ENCODE measurements at places on chromosomes 2 and 18. TPM values are rescaled to one million over a fixed set of nuclear protein-coding genes. Genes with fewer than 3 reads are reported as not detected.

DNA sequence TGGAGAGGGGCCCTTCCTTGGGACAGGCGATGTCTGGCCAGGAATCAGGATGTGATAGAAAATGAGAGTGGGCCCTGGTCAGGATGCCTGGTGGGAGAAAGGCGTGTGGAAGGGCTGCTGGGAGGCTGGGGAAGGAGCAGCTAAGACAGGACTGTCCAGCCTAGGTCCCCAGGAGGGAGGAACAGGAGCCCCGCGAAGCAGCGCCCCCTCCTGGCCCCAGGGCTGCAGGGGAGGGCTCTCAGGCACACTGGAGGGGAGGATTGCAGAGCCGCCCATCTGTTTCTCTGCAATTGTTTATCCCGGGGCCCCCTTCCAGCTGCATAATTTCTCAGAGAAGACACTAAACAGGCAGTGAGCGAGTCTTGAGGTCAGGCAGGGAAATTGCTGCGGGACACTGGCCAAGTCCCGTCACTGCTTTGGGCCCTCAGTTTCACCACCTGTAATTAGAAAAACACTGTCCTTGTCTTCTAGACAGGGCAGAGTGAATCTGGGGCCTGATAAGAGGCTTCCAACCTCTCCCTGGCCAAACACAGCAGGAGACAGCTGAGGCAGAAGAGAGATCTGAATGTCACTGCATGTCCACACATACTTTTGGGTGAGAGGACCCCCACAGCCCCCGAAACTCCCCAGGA, 3.9 kb upstream of the NPPC start:
- no peak for DNase-seq
- no peaks in the 10 kb centered on the region for H3K36me3 ChIP-seq
- H3K27ac ChIP-seq = no peak overlapping the region
- H3K4me3 ChIP-seq = no peak overlapping the region
- peaks cover 12% of the 10 kb centered on the region for H3K4me1 ChIP-seq

DNA sequence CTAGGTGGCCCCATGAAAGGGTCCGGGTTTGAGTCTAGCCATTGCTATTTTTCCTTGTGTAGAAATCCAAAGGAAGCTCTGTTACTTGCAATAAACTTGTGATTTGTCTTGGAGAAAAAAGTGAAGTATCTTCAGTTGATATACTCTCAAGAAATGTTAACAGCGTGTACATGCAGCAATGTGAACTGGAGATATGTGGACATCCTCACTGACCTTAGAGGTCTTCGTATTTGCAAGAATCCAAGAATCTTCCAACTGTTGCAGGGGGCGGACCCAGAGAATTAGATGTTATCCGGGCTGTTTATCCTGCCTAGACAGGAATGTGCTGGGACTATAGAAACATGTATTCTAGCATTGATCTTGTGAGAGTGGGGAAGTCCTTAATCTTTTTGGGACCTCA, 187.6 kb downstream of the KCNS3 start:
- H3K27me3 ChIP-seq = no peaks in the 10 kb centered on the region
- H3K4me3 ChIP-seq = no peak overlapping the region
- no peak for DNase-seq
- no peak overlapping the region for H3K27ac ChIP-seq

- peaks cover 10% of the 10 kb centered on the region for H3K4me1 ChIP-seq
- H3K4me3 ChIP-seq = no peak overlapping the region
Measured at GRCh38 chr2:38164881-38165280, 88.9 kb upstream of the CYP1B1 start.

GRCh38 chr2:130976591-130977237, 116.5 kb downstream of the FAM168B start:
- no peaks in the 10 kb centered on the region for H3K36me3 ChIP-seq
- no peaks in the 10 kb centered on the region for H3K4me1 ChIP-seq
- H3K27ac ChIP-seq = no peak overlapping the region

DNA sequence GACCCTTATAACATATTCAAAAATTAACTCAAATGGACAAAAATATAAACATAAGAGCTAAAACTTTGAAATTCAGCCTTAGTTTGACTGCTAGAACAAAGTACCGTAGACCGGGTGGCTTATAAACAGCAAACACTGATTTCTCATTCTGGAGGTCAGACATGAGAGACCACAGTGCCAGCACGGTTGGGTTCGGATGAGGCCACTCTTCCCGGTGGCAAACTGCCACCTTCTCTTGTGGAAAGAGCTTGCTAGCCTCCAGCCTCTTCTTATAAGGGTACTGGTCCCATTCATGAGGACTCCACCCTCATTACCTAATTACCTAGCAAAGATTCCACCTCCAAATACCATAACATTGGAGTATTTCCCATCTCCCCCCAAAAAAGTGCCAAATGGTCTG, 91.3 kb downstream of the FAM210A start:
- no peak for DNase-seq
- no peak overlapping the region for H3K27ac ChIP-seq
- H3K4me3 ChIP-seq = no peak overlapping the region
- H3K27me3 ChIP-seq = peaks cover 5% of the 10 kb centered on the region
- no peaks in the 10 kb centered on the region for H3K36me3 ChIP-seq
- H3K4me1 ChIP-seq = no peaks in the 10 kb centered on the region

GRCh38 chr2:128317181-128317898, 1.3 kb downstream of the HS6ST1 start:
- DNase-seq = no peak
- no peaks in the 10 kb centered on the region for H3K27me3 ChIP-seq
- no peak overlapping the region for H3K27ac ChIP-seq
- peaks cover 24% of the 10 kb centered on the region for H3K4me1 ChIP-seq

DNA sequence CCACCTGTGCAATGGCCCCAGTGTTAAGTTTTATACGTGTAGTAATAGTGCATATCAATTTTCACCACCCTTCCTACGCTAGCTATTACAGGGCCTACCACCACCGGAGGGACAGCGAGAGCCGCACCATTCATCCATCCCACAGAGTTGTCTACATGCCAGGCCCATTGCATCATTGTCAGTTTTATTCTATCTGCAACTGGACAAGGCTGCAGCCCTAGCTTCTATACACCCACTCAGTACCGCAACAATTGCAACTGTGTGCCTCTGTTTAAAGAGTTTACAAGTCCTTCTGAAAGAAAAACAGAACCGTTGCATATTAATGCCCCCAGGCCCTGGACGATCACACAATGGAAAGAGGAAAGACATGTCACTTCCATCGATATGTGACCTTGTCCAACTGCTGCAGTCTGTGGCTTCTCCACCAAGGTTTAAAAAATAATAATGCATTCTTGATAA, 58.6 kb downstream of the ZEB2 start:
- peaks cover 14% of the 10 kb centered on the region for H3K4me1 ChIP-seq
- no peaks in the 10 kb centered on the region for H3K27me3 ChIP-seq
- no peak overlapping the region for H3K4me3 ChIP-seq
- H3K36me3 ChIP-seq = no peaks in the 10 kb centered on the region
- peak; percentile 93 for DNase-seq

- no peaks in the 10 kb centered on the region for H3K36me3 ChIP-seq
- no peak overlapping the region for H3K27ac ChIP-seq
- DNase-seq = no peak
- no peak overlapping the region for H3K4me3 ChIP-seq
- no peaks in the 10 kb centered on the region for H3K27me3 ChIP-seq
Measured at GRCh38 chr2:82998781-82999180, 1460.3 kb downstream of the SUCLG1 start.

DNA sequence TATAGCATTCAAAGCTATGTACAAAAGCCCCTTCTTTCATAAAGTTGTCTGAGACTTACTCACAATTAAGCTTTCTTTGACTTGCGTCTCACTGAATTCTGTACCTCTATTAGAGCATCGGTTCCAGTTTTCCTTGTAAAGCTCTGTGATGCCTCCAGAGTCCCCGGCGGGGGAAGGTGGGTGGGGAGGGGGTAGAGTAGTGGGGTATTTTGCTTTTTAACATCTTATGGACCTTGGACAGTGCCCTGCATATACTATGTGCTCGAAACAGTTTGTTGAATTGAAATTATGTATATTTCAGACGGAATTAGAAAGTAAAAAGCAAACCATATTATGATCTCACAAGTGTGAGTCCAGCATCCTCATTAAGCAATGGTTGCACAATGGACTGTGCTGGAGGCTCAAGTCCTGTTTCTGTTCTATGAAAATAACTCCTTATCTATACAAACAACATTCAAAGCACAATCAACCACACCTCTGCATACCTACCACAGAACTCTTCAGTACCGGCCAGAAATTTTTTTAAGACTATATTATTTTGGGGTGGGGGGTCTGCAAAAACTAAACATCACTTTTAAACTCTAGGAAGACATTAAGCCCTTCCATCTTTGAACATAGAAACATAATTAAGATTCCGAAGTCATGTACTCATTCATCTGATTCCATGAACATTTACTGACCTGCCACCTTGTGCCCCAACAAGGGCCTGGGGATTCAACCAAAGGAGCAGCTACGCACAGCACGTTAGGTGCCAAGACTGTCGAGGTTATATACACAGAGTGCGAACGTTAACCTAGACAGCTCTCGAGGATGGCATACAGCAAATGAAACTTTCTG, 908 bp downstream of the STAT1 start:
- H3K27me3 ChIP-seq = no peaks in the 10 kb centered on the region
- peaks cover 14% of the 10 kb centered on the region for H3K4me1 ChIP-seq
- peaks cover 3% of the 10 kb centered on the region for H3K36me3 ChIP-seq
- peak; percentile 20 for DNase-seq
- peak overlapping the region; percentile 68 for H3K27ac ChIP-seq
- peak overlapping the region; percentile 100 for H3K4me3 ChIP-seq

DNA sequence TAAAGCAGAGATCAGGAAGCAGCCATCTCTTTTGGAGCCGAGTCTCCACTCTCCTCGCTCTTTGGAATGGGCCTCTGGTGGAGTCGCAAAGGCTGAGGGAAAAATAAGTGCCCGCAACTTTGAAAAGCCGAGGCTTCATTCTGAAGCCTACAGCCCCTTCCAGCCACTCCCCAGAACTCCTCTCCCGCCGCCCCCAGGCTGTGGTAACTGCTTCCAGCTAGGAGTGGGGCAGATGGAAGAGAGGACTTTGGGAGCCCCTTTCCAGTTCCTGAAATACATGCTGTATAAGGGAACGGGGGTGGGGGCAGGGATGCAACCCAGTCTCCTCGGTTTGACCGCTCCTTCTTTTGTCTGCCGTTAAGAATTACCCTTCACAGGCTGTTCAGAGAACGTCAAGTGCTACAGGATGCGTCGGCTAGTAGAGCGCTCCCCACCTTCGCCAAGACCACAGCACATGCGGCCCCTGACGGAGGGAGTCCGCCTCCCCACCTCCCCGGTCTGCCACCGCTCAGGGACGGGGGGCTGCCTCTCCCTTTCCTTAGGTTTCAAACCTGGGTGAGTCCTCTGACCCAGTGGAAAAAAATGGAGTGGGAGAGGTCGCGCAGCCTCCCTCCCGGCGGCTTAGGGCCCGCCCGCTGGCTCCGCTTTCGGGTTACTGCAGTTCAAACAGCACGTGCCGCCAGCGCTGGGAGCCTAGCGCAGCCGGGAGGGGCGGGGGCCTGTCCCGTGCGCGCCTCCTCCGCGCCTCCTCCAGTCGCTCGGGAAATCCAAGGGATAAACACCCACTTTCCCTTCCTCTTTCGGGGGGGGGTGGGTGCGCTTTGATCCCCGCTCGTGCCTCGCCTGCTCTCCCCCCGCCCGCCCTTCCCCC, 4.9 kb downstream of the CYP26B1 start:
- H3K4me3 ChIP-seq = no peak overlapping the region
- peaks cover 20% of the 10 kb centered on the region for H3K4me1 ChIP-seq
- DNase-seq = no peak
- no peaks in the 10 kb centered on the region for H3K36me3 ChIP-seq

GRCh38 chr2:186946896-186947467, 98.0 kb upstream of the ZSWIM2 start:
- H3K27me3 ChIP-seq = no peaks in the 10 kb centered on the region
- H3K36me3 ChIP-seq = no peaks in the 10 kb centered on the region
- no peak overlapping the region for H3K27ac ChIP-seq
- H3K4me1 ChIP-seq = peaks cover 3% of the 10 kb centered on the region
- DNase-seq = no peak

DNA sequence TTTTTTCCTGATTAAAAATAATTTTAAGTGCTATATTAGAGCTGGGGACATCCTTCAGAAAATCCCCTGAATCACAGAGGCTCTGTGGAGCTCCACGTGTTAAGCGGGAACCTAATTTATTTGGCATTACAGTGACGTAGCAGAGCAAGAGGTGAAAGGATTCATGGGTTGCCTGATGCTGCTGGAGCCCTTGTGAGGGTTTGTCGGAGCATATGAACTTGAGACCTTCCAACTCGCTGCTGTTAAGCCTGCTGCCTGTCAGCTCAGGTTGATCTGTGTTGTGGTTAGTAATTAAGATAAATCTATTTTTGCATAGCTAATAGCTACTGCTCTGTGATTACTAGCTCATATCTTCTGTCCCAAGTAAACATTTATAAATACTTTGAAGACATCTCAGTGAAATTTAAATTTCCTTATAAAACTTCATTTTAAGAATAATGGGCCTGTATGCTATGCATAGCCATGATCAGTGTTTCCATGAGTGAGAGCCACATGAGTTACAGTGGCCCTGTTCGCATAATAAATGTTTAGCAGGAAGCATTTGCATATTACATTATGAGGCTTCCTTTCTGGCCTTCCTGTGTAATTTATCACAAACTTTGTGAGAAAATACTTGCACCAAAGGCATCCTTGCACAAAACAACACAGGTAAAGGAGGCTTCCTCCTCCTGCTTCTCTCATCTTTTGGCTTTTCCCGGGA, 438.9 kb downstream of the PTPRM start:
- peaks cover 3% of the 10 kb centered on the region for H3K4me1 ChIP-seq
- H3K27me3 ChIP-seq = no peaks in the 10 kb centered on the region
- H3K27ac ChIP-seq = no peak overlapping the region
- no peak overlapping the region for H3K4me3 ChIP-seq

GRCh38 chr18:42559069-42559690, 556.3 kb downstream of the RIT2 start:
- H3K27ac ChIP-seq = no peak overlapping the region
- no peaks in the 10 kb centered on the region for H3K27me3 ChIP-seq
- no peak overlapping the region for H3K4me3 ChIP-seq
- DNase-seq = peak; percentile 37

- no peak overlapping the region for H3K4me3 ChIP-seq
- no peaks in the 10 kb centered on the region for H3K4me1 ChIP-seq
- no peaks in the 10 kb centered on the region for H3K36me3 ChIP-seq
- H3K27me3 ChIP-seq = no peaks in the 10 kb centered on the region
- H3K27ac ChIP-seq = no peak overlapping the region
- DNase-seq = peak; percentile 41
Measured at GRCh38 chr2:52874466-52875106, 893.0 kb upstream of the CHAC2 start.

IL37 gene
- total RNA-seq = not detected

GTF3C2 gene
- 61.3 TPM for total RNA-seq

KCNK3 gene
- total RNA-seq = 2.3 TPM

TMEM17 gene
- total RNA-seq = 4.0 TPM

INPP5D gene
- 14.7 TPM for total RNA-seq

RNF103 gene
- 21.4 TPM for total RNA-seq

CCDC68 gene
- 2.2 TPM for total RNA-seq

TCF4 gene
- total RNA-seq = 105 TPM

CIB4 gene
- total RNA-seq = not detected
